Stimulated activated CD8-positive, alpha-beta memory T cell treated with anti-CD3 and anti-CD28 coated beads, Interleukin-12 subunit alpha, Interleukin-12 subunit beta, amount 100 ng/mL, for 1 hour (primary cell): ENCODE measurements at places on chromosomes 4 and X.

GRCh38 chrX:152899874-152900719, 2.2 kb downstream of the ZNF185 start:
- no peak for DNase-seq

DNA sequence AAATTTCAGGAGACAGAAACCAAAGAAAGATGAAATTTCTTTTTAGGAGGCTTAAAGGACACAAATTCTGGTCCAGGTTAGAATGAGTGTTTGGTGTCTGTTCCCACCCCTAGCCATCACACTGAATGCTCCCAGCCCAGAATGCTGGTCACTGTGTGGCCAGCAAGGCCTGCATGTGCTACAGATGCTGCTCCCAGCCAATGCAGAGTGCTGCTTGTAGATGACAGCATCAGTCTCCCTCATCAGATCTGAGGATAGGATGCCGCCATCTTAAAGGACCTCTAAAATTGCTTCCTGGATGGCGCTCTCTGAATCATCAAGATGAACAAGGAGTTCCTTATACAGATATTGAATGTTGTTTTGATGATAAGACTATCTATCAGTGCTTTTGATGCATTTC, 17.9 kb upstream of the UBA6 start:
- no peak for DNase-seq

DNA sequence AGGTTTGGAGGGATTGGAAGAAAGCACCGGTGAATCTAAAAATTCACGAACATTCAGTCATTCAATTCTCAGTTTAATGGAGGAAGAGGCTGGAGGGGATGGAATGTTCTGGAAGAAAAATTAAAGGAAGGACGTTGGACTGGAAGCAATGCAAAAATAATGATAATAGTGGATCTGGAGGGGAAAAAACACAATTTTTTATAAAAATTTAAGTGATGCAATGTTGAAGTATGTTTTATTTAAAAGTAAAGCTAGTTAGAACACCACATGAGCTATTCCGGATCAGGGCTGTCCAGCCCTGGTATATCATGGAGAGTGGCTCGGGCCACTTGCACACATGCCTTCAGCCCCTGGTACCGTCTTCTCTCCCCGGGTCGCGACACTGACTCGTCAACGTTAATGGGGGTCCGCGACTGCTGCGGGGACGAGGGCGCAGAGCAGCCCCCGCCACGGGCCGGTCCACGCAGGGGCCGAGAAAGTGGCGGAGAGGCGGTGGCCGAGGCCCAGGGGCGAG, 204.6 kb downstream of the TENM3 start:
- DNase-seq = no peak

DNA sequence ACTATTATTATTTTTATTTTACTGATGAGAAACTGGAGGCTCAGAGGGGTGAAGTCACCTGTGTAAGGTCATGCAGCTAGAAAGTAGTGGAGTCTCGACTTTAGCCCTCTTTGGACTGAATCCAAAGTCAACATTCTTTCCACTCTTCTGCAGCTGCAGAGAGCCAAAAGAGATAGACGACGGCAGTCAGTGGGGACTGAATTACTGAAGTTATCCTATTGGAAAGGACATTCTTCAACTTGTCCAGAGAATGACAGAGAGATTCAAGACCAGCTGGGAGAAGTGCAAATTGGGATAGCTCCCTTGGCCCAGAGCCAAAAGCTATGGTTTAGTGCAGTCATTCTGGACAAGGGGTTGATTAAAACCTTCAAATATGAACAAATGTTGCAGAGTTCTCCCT, 42.5 kb downstream of the VGLL1 start:
- no peak for DNase-seq

DNA sequence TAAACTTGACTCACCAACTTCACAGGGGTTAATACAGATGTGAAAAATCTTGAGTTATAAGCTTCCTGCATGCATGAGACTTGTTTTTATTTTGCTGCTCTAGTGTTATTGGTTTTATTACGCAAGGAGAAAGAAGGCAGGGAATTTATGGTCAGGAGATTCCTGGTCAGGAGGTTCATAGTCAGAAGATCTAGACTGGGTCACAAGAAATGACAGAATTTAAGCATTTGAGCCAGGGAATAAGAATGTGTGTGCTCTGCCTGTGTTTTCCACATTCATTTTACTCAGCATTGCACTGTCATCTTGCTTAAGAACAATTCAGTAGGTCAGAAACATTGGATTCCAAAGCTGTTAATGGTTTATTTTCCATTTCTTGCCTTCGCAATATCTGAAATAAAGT, 2522.1 kb downstream of the ARAP2 start:
- no peak for DNase-seq

DNA sequence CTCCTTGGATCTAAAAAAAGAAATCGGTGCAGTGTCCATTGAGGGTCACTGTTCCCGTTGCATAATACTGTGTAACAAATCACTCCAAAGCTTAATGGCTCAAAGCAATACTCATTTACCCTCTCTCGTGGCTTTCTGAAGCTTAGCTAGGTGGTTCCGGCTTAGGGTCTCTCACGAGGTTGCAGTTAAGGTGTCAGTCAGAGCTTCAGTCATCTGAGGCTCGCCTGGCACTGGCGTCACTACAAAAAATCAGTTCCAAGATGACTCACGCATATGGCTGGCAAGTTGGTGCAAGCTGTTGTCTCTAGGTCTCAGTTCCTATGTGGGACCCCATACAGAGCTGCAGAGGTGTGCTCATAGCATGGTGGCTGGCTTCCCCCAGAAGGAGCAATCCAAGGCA, 91.0 kb downstream of the BEND2 start:
- no peak for DNase-seq

GRCh38 chr4:89837993-89838390, 1.0 kb upstream of the SNCA start:
- DNase-seq = no peak

DNA sequence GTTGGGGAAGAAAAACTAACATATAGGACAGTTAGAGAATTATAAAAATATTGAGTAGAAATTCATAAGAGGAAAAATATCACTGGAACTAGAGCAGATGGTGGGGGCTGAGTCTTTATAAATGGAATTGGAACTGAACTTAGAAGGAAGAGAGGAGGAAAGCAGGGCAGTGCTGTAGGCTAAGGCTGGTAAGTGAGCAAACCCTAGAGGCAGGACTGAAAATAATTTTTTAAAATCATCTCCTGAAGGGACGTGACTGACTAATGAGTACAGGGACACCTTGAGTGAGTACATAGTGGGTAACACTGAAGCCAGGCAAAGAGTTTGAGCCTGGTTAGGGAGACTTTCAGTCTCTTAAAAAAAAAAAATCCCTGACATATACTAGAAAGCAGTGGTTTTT, 63.3 kb downstream of the GALNT7 start:
- DNase-seq = no peak

- DNase-seq = no peak
Observed at GRCh38 chr4:108224611-108225053, 55.9 kb upstream of the LEF1 start.

DNA sequence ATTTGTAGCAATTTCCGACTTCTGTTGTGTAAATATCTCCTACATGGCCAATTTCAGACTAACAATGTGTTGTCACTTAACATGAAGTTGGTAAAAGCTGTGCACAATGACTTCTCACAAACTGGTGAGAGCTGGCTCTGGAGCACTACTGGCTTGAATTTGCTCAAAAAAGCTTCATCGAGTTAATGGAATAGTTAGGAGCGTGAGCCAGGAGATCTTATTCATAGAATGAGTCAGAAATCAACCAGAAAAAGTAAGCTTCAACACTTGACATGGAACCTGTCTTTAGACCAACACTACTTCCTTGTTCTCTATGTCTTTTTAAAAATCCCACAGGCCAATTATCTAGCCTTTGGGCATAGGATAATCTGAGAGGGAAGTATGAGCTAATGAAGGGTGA, 7.9 kb upstream of the CHRDL1 start:
- no peak for DNase-seq

DNA sequence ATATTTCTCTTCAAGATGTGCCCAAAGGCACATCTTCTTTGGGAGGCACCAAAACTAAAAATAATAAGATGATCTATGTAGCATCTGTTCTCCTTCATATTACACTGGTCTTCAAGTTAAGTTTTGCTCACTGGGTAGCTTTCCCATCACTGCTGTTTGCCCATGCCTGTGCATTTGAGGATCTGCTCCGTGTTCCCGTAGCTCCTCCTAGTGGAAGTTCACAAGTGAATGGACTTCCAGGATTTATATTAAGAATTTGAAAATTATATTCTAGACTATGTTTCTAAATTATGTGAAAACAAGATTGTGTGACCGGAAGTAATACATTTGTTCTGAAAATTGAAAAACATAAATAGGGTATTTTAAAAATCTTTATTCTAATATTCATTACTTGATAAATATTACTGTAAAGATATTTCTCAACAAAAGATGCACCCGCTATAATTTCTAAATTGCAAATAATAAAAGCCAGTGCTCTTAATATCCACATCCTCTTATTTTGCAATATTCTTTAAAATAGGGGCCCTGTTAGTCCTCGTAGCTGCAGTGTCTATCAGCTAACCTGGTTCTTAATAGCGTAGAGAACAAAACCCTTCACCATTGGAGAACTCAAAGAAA, 147.7 kb downstream of the RBM46 start:
- no peak for DNase-seq

- no peak for DNase-seq
Observed at GRCh38 chr4:8308856-8309771, 39.6 kb downstream of the HTRA3 start.

- DNase-seq = no peak
Observed at GRCh38 chrX:121455890-121456289, 408.5 kb downstream of the GLUD2 start.

GRCh38 chrX:7280520-7280919, 132.6 kb upstream of the PUDP start:
- DNase-seq = no peak

- DNase-seq = no peak
Observed at GRCh38 chr4:47215759-47216158, 184.4 kb downstream of the GABRB1 start.

DNA sequence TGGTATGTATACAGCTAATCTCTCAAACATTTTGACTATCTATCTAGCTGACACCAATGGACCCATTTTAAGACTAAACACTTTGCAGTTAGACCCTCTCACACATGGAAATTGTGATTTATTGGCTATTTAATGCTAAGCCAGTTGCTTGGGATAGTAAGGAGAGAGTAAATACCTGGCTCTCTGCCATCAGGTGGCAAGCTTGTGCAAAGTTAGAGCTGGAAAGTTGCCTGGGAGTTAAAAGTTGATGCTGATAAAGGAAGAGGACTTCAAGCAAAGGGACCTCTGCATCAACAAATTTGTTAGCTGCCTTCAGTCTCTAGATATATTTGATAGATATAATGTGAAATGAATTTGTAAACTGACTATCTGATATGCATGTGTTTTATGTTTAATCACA, 61.1 kb downstream of the PACRGL start:
- no peak for DNase-seq

DNA sequence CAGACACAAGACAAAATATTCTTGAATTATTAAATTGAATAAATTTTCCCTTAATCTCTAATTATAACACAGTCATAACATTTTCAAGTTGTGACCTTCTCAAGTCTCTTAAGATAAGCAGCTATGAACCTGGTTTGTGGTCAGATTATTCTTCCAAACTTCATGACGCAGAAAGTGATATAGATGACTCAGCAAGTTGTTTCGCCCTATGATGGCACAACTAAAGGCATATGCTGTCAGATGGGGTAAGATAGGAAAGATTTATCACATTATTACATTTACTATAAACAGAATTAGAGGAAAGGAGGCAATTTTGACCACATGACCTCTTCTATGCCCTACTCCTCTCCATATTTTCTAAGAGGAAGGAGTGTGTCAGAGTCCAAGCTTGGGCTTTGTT, 4.6 kb upstream of the DCAF12L2 start:
- DNase-seq = no peak

DNA sequence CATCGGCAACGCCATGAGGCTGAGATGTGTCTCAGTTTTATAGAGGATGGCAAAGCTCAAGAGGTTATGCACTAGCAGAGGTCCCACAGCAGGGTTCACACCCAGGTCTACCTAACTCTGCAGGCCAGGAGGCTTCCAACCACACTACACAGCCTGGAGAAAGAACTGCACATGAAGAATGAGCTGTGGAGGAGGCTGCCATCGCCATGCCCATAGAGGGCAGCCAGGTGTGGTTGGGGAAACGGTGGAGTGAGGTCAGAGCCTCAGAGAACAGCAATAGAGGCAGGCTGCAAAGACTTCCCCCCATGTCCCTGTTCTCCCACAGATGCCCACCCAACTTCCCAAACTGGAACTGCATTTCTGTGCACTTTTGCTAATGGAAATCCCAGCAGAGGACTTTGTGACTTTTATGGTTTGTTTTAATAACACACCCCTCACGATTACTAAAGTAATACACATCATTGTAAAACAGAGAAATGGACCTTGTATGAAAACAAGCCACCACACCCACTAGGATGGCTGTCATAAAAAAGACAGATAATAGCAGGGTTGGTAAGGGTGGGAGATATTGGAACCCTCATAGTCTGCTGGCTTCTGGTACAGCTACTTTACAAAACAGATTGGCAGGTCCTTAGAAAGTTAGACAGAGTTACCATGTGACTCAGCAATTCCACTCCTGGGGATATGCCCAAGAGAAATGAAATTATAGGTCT, 58.9 kb upstream of the PROM1 start:
- DNase-seq = no peak

GRCh38 chrX:148914783-148915182, 414.4 kb downstream of the AFF2 start:
- DNase-seq = no peak

DNA sequence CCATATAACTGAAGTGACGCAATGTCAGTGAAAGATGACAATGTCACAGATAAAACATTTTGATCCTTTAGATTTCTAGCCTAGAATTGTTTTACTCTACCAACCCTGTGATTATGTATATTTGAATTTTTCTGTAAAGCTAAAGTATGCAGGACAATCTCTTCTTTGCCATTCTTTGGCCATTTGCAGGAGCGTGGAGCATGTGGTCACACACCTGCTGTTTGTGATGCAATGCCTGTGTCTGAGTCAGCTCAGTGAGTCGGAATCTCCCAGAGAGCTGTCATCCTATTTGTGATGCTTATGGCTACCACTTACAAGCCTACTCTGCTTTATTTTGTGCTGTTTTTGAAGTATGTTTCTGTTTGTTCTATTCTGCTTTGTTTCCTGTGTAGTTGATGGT, 214.5 kb downstream of the NAF1 start:
- DNase-seq = no peak

- DNase-seq = no peak
Observed at GRCh38 chr4:112953262-112953661, 96.2 kb upstream of the ANK2 start.

- DNase-seq = no peak
Observed at GRCh38 chrX:43969504-43970501, 3.4 kb downstream of the NDP start.

DNA sequence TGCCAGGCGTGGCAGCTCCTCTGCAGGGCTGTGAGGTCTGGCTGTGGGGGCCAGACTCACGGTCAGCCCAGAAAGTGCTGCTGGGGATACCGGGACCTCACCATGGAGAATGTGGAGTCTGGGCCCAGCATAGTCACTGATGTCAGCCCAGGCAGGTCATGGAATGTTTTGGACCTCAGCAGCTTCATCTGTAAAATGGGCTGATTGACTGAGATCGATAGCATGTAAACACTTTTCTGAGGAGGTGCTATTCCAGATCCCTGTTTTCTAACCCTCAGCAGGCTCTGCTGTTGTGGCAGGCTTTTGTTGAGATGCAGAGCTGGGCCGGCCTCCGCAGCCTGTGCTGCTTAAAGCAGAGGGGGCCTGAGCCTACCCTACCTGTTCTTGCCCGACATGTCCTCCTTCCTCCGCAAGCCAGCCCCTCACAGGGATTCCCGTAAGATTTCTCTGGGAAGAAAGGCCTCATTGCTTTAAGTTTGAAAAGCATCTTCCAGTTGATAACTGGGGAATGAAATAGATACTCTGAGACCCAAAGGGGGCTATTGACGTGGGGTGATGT, 38.3 kb upstream of the HGFAC start:
- DNase-seq = no peak
